Activated gamma-delta T cell treated with Interleukin-2 at 50 U/mL for 16 hours (primary cell): ENCODE measurements at places on chromosomes 4 and X.
A peak's percentile ranks its signal among the peaks of the same experiment; 100 is the strongest.

DNA sequence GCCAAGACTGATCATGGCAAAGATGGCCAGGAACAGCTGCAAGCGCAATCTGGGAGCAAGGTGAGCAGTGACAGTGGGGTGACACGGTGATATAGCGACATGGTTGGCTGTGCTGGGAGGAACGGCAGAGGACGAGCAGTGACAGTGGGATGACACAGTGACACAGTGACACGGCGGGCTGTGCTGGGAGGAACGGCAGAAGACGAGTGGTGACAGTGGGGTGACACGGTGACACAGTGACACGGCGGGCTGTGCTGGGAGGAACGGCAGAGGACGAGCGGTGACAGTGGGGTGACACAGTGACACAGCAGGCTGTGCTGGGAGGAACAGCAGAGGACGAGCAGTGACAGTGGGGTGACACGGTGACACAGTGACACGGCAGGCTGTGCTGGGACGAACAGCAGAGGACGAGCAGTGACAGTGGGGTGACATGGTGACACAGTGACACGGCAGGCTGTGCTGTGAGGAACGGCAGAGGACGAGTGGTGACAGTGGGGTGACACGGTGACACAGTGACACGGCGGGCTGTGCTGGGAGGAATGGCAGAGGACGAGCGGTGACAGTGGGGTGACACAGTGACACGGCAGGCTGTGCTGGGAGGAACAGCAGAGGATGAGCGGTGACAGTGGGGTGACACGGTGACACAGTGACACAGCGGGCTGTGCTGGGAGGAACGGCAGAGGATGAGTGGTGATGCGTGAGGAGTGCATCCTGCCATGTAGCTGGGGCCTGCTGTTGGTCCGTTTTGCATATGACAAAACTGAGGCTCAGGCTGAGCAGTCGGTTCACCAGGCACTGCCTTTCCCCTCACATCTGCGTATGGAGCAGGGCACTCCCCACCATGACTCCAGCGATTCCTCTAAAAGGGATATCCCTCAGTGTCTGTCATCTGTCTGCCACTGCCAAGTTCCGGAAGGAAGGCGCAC lies 36.0 kb upstream of the MXD4 start:
- no peak for DNase-seq

GRCh38 chr4:6991771-6992557 lies 51.2 kb upstream of the TADA2B start:
- no peak for DNase-seq

- DNase-seq = no peak
Observed at GRCh38 chr4:87632469-87632868, 17.6 kb upstream of the DMP1 start.

- DNase-seq = no peak
Observed at GRCh38 chr4:9893329-9894108, 112.1 kb downstream of the DRD5 start.

DNA sequence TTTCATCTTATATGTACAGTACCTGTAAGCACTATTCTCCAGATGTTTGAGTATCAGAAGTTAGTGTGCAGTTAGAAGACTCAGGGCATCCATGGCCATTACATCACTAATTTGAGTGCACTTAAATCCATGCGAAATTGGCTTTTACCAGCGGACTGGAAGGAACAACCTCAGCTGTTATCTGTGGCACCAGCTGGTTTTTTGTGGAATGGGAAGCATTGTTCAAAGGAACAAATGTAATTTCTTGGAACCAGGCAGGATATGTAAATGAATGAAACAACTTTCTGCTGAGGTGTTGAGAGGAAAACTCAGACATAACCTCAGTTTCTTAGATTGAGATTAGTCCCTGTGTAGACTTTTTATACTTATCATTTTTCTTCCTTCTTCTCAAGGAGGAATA lies 60.2 kb downstream of the PDGFRA start:
- no peak for DNase-seq

DNA sequence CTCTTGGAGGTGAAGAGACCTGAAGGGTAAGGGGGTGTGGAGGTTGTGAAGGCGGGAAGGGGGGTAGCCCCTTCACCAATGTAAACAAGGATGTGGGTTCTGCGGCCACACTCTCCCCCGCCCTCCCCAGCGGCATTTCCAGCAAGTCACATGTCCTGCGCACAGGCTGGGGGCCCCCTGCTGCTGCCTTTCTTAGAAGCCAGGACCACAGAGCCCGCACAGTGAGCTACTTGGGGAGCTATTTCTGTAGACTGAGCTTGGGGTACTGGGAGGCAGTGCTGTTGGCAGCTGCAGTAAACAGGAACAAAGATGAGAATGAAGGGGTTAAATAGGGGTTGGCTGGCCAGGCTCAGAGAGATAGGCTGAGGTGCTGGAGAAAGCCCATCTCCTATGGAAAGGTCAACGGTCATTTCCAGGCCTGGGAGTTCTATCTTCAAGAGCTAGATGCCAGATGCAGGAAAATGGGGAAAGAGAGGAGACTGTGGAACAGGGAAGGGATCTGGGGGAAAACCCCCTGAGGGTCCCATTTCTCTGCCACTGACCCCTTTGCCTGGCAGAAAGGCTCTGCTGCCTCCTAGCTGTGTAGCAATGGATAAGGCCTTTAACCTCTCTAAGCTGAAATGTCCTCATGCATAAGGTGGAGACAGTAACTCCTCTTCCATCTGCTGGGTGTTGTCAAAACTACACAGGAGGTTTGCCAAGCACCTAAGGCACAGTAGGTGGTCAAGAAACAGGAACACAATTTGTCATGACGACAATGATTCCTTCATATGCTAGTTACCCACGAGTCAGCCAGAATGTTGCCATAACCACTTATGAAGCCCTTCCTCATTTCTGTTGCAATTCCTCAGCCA lies 18.5 kb upstream of the PIM2 start:
- DNase-seq = peak; percentile 92

GRCh38 chrX:8760021-8760420 lies 28.1 kb upstream of the ANOS1 start:
- no peak for DNase-seq

DNA sequence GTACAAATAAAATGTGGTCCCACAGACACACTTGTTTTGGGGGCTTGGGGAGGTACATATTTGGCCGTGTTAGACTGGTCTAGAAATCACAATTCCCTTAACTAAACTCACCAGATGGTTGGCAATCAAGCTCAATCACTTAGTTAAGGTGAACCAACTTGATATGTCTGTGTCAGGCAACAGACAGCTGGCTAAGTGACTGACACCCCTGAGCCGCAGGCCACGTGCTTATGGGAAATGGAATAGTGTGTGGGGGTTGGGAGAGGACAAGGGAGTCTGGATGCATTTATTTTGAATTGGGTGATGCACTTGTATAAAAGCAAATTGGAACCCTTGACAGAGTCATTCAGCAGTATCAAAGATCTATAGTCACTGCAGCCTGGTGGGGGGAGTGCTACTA lies 209.0 kb downstream of the HS6ST2 start:
- DNase-seq = no peak

DNA sequence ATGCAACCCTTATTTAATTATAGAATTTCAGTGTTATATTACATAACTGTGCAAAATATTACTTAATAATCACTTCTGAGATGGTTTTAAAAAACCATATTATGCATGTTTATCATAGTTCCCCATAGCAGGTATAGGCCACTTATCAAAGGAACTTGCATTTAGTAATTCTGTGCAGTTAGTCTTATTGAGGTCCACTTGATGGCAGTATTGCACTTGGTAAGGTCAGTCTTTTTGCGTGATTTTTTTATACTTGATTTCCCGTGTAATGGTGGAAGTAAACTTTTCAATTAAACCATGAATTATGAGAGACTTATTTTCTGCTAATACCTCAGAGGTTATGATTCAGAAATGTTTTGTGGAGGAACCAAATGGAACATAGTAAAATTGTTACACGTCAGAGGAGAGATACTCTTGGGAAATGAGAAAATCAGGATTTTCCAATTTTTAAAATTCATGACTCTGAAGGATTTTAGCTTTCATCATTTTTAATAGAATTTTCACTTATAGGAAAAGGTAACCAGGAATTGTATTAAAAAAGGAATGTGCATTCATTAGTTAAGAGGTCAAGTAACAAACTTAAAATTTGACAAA lies 230.0 kb downstream of the CCSER1 start:
- DNase-seq = no peak

GRCh38 chr4:41257906-41258305 lies 1.2 kb downstream of the UCHL1 start:
- no peak for DNase-seq

- DNase-seq = no peak
Observed at GRCh38 chrX:18542905-18543304, 117.5 kb downstream of the CDKL5 start.

- DNase-seq = no peak
Observed at GRCh38 chr4:129350834-129351721, 255.1 kb downstream of the C4orf33 start.

DNA sequence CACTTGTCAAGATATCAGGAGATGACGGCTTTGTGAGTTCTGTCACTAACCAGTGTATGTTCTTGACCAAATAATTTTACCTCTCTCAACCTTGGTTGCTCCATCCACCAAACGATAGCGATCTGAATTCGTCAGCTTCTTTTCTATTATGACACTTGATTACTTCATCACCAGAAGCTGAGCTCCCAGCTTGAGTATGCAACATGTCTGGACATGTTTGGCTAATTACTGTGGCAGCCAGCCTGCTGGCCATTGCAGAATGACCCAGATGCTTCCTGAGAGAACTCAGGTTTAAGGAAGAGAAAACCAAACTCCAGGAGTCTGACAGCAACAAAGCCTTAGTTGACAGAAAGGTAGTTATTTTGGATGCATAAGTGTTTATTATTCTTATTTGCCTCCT lies 46.4 kb upstream of the PARM1 start:
- DNase-seq = no peak

DNA sequence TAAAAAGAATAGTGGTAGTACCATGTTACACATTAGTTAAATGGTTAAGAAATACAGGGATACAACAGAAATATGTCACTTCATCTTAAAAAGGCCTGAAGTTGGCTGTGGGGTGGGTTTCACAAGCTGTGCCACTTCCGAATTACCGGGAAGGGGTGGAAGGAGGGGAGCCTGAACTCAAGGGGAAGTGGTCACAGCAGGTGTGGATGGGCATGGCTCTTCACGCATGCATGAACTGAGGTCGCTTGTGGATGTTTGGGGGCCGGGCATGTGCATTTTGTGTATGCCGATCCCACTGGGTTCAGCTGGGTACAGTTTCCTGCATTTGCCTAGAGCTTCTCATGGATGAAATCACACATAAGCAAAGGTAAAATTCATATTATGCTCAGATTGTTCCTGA lies 64.9 kb downstream of the CLCN4 start:
- no peak for DNase-seq
